ENCODE measurements at places on chromosomes 5 and 9. TPM values are rescaled to one million over a fixed set of nuclear protein-coding genes. Genes with fewer than 3 reads are reported as not detected.

- peak; percentile 62 for DNase-seq
Observed at GRCh38 chr5:144191998-144192397, 21.3 kb downstream of the KCTD16 start.

DNA sequence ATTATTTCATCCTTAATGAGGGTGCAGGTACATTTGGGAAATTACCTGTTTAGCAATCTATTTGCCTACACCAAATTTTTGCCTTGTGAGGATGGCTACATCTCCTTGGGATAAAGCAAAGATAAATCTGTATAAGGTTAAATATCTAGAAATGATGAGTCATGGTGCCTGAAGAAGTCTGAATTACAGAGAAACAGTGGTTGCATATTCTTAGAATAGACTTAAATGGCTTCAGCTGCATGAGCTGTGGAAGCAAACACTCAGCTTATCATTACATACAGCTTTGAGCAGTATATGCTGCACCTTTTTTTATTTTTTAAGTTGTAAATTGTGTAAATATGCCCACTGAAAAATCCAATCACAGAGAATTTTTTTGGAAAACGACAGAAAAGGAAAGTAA, 153.5 kb downstream of the RAPGEF6 start:
- no peak for DNase-seq

The MEGF10 gene
- 0.03 TPM for polyA plus RNA-seq

GRCh38 chr5:74415695-74416102, 224.8 kb downstream of the ENC1 start:
- peak; percentile 73 for DNase-seq

The LURAP1L gene
- 33.2 TPM for polyA plus RNA-seq

GRCh38 chr5:41773799-41774198, 96.4 kb downstream of the OXCT1 start:
- DNase-seq = no peak

The SPATA31C1 gene
- polyA plus RNA-seq = not detected

DNA sequence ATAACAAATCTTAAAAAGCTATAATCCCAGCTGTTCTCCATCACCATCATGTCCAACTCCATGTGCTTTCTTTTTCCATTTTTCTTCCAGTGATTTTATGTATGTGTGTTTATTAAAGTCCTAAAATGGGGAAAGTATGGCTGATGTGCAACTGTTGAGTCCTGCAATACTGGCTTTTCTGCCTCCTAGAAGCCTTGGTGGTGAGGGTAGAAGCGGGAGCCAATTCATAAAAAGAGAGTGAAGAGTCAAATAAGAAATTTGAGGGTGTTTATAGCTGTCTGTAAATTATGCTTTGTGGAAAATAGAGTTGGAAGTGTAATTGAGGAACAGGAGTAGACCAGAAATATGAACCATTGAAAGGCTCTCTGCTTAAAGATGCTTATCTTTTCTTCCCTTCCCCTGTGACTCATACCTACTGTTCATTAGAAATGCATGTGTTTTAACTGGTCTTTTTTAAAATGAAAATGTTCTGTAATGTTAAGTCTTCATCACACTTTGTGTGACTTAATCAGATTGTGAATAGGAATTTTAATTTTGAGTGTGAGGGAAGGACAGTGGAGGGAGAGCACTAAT, 80.1 kb downstream of the ZCCHC7 start:
- DNase-seq = peak; percentile 5

GRCh38 chr5:178357678-178358077, 125.1 kb upstream of the PHYKPL start:
- no peak for DNase-seq

DNA sequence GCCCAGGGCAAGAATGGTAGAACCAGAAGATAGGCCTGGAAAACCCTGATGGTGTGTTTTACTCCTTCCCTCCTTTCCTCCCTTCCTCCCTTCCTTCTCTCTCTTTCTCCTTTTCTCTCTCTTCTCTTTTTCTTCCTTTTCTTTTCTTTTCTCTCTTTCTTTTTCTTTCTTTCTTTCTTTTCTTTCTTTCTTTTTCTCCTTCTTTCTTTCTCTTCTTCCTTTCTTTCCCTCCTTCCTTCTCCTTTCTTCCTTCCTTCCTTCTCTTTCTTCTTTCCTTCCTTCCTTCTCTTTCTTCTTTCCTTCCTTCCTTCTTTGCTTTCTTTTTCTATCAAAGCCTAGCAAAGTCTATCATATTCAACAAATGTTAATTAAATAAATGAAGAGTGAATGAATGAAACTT, 24.0 kb upstream of the UBE2QL1 start:
- DNase-seq = no peak
